ENCODE measurements at places on chromosomes 12 and 14.

DNA sequence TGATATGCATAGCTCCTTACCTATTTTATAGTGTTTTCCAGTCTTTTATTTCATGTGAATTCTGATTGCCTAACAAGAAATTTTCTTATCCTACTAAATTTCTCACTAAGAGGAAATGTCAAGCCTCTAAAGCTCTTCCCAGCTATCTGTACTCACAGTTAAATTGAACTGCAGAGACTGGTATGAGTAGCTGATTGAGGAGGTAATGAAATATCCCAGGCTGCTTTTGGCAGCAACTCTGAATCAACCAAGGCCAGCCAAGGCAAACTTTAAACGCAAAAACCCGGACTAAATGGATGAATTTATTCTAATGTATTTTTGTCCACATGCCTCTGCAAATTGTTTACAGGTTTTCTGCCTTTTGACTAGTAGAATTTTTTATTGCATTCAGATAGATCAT, 119.1 kb upstream of the PMCH start:
- no peak for DNase-seq

DNA sequence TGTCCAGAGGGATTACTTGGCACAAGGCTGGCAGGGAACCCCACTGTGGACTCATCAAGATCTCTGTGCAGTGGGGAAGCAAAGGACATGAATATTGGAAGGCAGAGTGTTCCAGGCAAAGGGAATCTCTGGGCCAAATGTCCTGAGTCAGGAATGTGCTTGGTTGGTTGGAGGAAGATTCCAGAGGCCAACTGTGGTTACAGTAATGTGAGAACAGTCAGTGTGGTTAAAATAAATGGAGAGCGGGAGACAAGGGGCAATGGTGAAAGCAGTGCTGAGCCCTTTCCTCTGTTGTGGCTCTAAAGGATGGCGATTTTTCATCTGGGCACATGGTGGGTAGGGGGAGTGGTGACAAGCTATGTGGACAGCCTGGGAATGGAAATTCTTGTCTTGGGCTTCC, 948.2 kb downstream of the BCL11B start:
- DNase-seq, result no peak

GRCh38 chr12:131383291-131383690, 327.6 kb upstream of the SFSWAP start:
- no peak for DNase-seq

GRCh38 chr12:78143717-78144116, 313.0 kb downstream of the NAV3 start:
- no peak for DNase-seq
